ENCODE measurements at places on chromosomes 5 and 9. TPM values are rescaled to one million over a fixed set of nuclear protein-coding genes. Genes with fewer than 3 reads are reported as not detected.
A peak's percentile ranks its signal among the peaks of the same experiment; 100 is the strongest.

DNA sequence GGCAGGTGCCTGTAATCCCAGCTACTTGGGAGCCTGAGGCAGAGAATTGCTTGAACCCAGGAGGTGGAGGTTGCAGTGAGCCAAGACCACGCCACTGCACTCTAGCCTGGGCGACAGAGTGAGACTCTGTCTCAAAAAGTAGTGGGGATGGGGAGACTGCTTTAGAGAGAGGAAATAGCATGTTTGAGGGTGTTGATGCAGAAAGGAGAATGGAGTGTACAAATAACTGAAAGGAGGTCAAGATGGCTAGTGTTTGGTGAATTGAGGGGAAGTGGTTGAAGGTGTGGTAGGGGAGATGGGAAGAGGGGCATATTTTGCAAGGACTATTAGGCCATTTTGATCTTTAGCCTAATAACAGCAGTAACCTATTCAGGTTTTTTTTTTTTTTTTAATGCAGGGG is 18.2 kb downstream of the TENT2 start:
- no peaks in the 10 kb centered on the region for H3K27me3 ChIP-seq
- peaks cover 31% of the 10 kb centered on the region for H3K4me1 ChIP-seq
- H3K4me3 ChIP-seq, result no peak overlapping the region
- H3K36me3 ChIP-seq, result peaks cover 47% of the 10 kb centered on the region

DNA sequence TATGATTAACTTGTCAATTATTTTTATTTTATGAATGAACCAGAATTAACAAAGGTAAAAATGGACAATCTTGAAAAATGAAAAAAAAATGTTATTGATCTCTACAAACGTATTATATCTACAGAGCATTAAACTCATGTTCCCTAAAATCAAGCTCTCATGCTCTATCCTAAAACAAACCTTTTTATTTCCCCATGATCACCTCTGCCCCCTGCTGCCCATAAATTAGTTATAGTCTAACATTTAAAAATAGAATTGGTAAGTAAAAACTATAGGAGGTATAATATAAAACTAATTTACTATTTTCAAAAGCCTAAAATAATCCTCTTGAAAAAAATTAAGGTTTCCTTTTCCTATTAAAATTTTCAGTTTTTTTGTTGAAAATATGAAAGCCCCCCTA is 168.0 kb upstream of the POU5F2 start:
- no peak overlapping the region for H3K4me3 ChIP-seq
- H3K4me1 ChIP-seq, result no peaks in the 10 kb centered on the region
- H3K27me3 ChIP-seq, result no peaks in the 10 kb centered on the region
- no peaks in the 10 kb centered on the region for H3K36me3 ChIP-seq
- no peak for DNase-seq

DNA sequence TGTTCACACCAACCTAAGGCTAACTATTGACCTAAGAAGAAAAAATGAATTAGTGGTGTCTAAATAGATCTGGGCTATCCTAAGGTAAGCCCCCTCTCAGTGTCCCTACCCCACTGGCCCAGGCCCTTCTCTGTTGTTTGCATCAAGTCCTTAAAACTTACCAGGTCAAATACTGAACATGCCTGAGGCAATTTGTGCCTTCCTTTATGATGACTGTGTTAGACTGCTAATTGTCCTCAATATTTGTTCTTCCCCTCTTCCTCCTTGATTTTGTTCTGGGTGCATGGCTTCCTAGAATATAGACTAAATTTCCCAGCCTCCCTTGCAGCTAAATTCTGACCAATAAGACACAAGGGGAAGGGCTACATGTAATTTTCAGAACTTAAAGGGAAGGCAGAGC is 199.9 kb downstream of the ADAMTS12 start:
- no peaks in the 10 kb centered on the region for H3K4me1 ChIP-seq
- no peaks in the 10 kb centered on the region for H3K27me3 ChIP-seq
- no peak overlapping the region for H3K27ac ChIP-seq
- H3K4me3 ChIP-seq, result no peak overlapping the region

DNA sequence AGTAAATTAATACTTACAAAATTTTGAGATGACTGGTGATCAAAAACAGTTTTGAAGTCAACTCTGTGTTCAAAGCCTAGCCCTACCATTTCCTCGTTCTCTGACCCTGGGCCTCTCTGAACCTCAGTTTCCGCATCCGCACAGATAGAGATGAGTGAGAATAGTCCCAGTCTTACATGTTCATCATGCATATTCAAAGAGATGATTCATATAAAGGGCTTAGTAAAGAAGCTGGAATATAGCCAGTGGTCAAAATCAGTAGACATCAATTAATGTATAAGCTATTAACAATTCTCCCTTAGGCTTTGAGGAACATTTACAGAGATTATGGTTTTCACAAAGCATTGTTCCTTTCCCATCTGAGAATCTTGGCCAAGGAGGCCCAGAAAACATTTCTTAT is 250.6 kb downstream of the SPOCK1 start:
- no peaks in the 10 kb centered on the region for H3K36me3 ChIP-seq
- no peak for DNase-seq
- H3K27ac ChIP-seq, result no peak overlapping the region

The KCNT1 gene
- total RNA-seq, result 0.08 TPM

The ADAMTS13 gene
- 2.1 TPM for total RNA-seq

DNA sequence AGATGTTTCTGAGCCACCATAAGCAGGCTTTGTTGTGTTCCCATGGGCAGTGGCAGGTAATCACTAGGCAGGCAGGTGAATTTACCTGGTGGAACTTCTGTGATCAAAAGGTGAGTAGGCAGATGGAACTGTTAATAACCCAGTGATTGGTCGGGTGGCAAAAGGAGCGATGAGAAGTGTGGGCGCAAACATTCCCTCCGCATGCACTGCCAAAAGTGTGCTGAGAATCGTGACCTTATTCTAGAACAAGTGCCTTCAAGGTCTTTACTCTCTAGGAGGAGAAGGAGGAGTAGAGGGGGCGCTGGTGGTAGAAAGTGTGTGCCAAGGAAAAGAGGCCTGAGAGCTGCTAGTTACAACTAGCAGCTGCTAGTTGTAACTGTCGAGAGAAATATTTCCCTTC is 3.3 kb downstream of the OTULINL start:
- H3K4me3 ChIP-seq, result no peak overlapping the region
- no peak overlapping the region for H3K27ac ChIP-seq
- peaks cover 11% of the 10 kb centered on the region for H3K27me3 ChIP-seq
- H3K4me1 ChIP-seq, result peaks cover 52% of the 10 kb centered on the region
- no peak for DNase-seq
- peaks cover 25% of the 10 kb centered on the region for H3K36me3 ChIP-seq

DNA sequence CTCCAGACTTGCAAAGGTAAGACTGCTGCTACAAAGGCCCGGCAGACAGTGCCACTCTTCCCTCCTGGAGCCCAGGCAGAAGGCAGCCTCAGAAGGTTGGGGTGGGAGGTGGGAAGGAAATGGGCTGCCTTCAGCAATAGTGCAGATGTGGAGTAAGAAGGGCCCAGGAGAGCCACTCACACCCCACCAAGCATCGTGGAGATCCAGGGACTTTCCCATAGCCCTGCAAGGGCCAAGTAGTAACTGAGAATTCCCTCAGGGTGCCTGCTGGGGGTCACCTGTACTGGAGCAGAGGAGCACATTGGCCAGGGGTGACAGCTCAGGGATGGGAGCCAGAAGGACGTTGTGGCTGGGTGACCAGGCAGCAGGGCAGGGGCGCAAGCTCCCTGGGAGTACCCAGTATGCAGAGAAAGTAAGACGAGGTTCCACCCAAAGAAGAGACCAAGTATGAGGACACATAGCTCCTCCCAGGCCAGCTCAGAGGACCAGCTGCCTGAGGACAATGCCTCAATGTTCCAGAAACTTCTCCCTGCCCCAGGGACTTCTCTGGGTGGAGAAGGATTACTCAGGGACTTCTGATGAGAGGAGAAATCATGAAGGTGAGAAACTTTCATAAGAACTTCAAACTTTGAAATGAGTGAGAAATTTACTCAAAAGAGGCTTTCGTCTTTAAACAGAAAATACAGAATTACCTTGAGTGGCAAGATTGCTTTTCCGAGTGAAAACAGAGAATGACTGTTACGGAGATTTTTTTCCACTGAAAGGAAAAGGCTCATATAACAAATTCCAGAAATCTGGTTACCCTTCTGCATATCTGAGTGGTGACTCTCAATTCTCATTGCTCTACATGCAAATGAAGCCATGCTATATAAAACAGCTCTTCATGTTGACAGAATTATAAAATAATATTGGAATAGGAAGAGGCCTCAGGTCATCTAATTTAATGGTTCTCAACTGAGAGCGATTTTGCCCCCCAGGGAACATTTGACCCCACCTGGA is 87.9 kb upstream of the TRIO start:
- no peaks in the 10 kb centered on the region for H3K27me3 ChIP-seq
- no peak overlapping the region for H3K27ac ChIP-seq
- no peak for DNase-seq
- no peak overlapping the region for H3K4me3 ChIP-seq
- no peaks in the 10 kb centered on the region for H3K36me3 ChIP-seq

DNA sequence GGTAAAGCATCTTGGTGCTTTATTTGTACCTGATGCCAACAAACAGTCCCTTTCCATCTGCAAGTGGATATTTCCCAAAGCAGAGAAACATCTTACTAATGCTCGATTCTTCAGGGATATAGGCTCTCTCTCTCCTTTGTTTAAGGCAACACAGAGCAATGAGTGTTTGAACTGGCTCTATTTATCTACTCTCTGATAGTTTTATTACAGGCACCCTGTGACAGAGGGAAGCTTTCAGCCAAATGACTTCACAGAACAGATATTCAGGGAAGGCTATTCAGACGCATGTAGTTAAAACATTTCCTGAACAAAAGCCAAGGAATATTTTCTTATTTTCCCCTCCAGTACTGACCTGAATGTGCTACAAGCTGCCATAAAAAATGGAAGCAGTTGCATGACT is 141.8 kb downstream of the YIPF5 start:
- no peak for DNase-seq
- H3K36me3 ChIP-seq, result no peaks in the 10 kb centered on the region
- peaks cover 5% of the 10 kb centered on the region for H3K27me3 ChIP-seq
- H3K4me1 ChIP-seq, result no peaks in the 10 kb centered on the region

- H3K27me3 ChIP-seq, result peaks cover 42% of the 10 kb centered on the region
- peaks cover 17% of the 10 kb centered on the region for H3K4me1 ChIP-seq
- no peak overlapping the region for H3K27ac ChIP-seq
- no peaks in the 10 kb centered on the region for H3K36me3 ChIP-seq
- no peak for DNase-seq
Measured at GRCh38 chr5:73902327-73903051, 276.5 kb downstream of the ARHGEF28 start.

- H3K27ac ChIP-seq, result peak overlapping the region; percentile 65
- peaks cover 3% of the 10 kb centered on the region for H3K27me3 ChIP-seq
- peaks cover 93% of the 10 kb centered on the region for H3K4me1 ChIP-seq
- DNase-seq, result no peak
Measured at GRCh38 chr9:36141288-36141687, 4.8 kb downstream of the GLIPR2 start.

- no peak overlapping the region for H3K4me3 ChIP-seq
- no peaks in the 10 kb centered on the region for H3K27me3 ChIP-seq
- DNase-seq, result no peak
Measured at GRCh38 chr9:95025213-95026147, 292.0 kb downstream of the FANCC start.

The PIP5K1B gene
- 1.5 TPM for total RNA-seq

The CCNG1 gene
- total RNA-seq, result 154 TPM

GRCh38 chr9:73152953-73153352 is 1.3 kb downstream of the ANXA1 start:
- peak overlapping the region; percentile 90 for H3K27ac ChIP-seq
- H3K27me3 ChIP-seq, result no peaks in the 10 kb centered on the region
- H3K4me3 ChIP-seq, result peak overlapping the region; percentile 88
- peaks cover 80% of the 10 kb centered on the region for H3K4me1 ChIP-seq
- DNase-seq, result peak; percentile 32
- H3K36me3 ChIP-seq, result peaks cover 26% of the 10 kb centered on the region

- peaks cover 37% of the 10 kb centered on the region for H3K27me3 ChIP-seq
- no peak for DNase-seq
- H3K4me3 ChIP-seq, result peak overlapping the region; percentile 56
- no peaks in the 10 kb centered on the region for H3K36me3 ChIP-seq
- no peak overlapping the region for H3K27ac ChIP-seq
Measured at GRCh38 chr9:130172858-130173665, 858 bp downstream of the NCS1 start.

DNA sequence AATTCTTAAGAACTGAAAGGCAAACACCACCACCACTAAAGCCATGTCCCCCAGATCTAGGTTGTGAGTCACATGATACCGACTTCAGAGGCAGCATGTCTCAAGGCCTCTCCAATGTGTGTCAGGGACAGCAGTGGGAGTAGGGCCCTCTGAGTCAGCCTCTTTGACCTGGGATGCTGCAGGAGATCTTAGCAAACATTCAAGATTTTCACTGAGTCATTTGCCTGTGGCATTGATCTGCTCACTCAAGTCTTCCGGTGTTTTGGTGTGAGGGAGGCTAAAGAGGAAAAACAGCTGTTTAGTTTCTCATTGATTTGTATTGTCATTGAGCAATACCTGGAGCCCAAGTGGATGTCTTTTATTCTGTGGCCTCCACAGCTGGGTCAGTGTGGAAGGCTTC is 36.1 kb downstream of the TMC1 start:
- DNase-seq, result peak; percentile 45
- H3K4me3 ChIP-seq, result no peak overlapping the region
- H3K27me3 ChIP-seq, result no peaks in the 10 kb centered on the region
- peak overlapping the region; percentile 75 for H3K27ac ChIP-seq
- no peaks in the 10 kb centered on the region for H3K36me3 ChIP-seq
- H3K4me1 ChIP-seq, result peaks cover 18% of the 10 kb centered on the region

The AFAP1L1 gene
- not detected for total RNA-seq

GRCh38 chr5:157596487-157596886 is 20.9 kb upstream of the ADAM19 start:
- peaks cover 15% of the 10 kb centered on the region for H3K36me3 ChIP-seq
- peak overlapping the region; percentile 23 for H3K4me3 ChIP-seq

The SAPCD2 gene
- 26.8 TPM for total RNA-seq

GRCh38 chr9:132094314-132094791 is 14.7 kb upstream of the MED27 start:
- peaks cover 40% of the 10 kb centered on the region for H3K27me3 ChIP-seq
- H3K27ac ChIP-seq, result no peak overlapping the region
- H3K36me3 ChIP-seq, result no peaks in the 10 kb centered on the region
- no peak for DNase-seq
- H3K4me1 ChIP-seq, result no peaks in the 10 kb centered on the region

The CDH10 gene
- total RNA-seq, result not detected

DNA sequence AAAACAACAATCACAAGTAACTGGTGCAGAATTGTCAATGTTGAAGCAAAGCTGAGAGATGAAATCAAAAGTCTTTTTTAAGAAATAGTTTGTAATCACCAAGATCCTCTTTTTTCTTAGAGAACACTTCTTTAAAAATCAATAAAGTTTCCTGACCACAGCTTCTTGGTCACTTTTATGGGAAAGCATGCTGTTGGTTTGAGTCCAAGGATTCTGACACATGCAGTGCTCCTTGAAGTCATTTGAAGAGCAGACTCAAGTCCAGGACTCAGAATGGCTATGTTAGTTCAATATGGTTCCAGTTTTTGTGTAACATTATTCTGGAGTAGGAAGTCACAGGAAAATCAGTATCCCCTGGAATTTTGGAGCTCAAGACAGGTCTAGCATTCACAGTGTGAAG is 480.6 kb downstream of the NR2F1-AS1 start:
- H3K27ac ChIP-seq, result no peak overlapping the region
- no peaks in the 10 kb centered on the region for H3K4me1 ChIP-seq
- H3K36me3 ChIP-seq, result no peaks in the 10 kb centered on the region
- H3K27me3 ChIP-seq, result no peaks in the 10 kb centered on the region

The TIMD4 gene
- total RNA-seq, result 2.4 TPM
